ENCODE measurements at places on chromosomes 12 and 14. TPM values are rescaled to one million over a fixed set of nuclear protein-coding genes. Genes with fewer than 3 reads are reported as not detected.
A peak's percentile ranks its signal among the peaks of the same experiment; 100 is the strongest.

DNA sequence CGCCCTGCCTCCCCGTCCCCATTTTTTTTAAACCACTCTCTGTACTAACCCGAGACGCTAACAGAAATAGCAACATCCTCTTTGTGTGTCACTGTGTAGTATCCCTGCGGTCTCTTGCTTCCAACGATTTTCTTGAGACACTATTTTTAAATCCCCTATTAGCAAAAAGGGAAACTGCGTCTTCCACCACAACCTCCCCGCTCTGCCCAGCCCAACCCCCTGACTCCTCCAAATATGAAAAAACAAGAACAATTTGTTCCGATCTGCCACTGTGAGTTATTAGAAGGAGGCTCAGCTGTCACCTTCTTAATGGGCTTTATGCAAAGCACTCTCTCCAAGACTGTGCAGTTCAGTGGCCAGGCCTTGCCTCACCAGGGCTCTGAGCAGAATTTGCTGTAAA lies 76.3 kb downstream of the MAP1LC3B2 start:
- no peak for DNase-seq

- DNase-seq = no peak
These were observed 29.2 kb upstream of the DCN start for GRCh38 chr12:91211866-91212265.

DNA sequence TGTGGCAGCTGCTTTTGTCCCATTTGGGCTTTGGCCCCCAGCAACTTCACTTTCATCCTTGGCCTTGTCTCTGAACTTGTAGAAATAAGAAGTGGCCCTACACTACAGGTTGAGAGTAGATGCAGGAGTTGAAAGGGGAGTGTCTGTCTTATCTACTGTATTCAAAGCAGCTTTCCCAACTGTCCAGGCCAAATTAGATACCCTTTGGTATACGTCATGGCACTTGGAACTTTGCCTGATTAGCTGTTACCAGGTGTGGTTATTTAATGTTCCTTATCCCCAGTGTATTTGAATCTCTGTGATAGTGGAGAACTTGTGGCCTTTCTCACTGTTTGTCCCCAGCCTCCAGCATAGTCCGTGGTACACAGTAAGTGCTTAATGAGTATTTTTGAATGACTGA lies 33.5 kb downstream of the SUDS3 start:
- DNase-seq = no peak

- no peak for DNase-seq
These were observed 54.0 kb downstream of the SLC38A1 start for GRCh38 chr12:46214668-46215436.

GRCh38 chr14:60537663-60538062 lies 28.7 kb downstream of the SIX6 start:
- no peak for DNase-seq

GRCh38 chr14:99157676-99158075 lies 114.3 kb downstream of the BCL11B start:
- no peak for DNase-seq

- no peak for DNase-seq
These were observed 8.1 kb downstream of the BTBD6 start for GRCh38 chr14:105256292-105256960.

DNA sequence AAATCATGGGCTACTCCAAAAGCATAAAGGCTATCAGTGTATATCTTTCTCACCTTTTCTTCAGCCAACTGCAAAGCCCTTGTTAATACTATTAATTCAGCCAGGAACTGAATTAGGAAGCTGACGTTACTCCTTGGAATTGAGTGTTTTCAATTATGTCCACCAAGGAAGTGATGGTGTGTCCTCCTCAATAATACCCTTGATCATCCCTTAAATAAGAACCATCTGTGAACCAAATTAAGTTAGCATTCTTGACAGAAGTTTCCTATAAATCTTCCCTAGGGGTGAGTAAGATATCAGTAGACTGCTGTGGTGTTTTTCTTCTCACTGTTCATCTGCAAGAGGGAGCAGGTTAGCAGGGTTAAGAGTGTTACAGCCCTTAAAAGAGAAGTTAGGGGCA lies 252.3 kb upstream of the AVPR1A start:
- DNase-seq = no peak

DNA sequence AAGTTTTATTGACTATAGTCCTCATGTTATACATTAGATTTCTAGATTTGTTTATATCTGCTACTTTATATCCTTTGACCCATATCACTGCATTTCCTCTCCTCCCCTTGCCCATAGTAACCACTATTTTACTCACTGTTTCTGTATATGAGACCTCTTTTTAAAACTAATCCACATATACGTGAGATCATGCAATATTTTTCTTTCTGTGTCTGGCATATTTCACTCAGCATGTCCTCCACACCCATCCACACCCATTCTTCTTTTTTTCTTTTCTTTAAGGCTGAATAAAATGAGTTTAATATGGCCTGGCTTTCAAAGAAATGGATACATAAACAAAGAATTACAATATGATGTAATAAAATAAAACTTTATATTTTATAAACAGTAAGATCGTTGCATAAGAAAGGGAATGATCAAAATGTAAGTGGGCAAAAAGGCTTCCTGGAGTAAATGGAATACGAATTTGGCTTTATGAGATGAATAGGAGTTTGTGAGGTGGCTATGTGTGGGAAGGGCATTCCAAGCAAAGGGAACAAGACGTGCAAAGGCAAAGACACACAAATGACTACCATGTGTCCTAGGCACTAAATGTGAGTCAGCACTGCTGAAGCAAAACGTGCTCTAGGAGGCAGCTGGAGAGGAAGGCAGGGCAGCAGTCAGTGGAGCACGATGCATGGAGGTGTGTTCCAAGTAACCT lies 53.2 kb upstream of the HIF1A start:
- no peak for DNase-seq

- peak; percentile 85 for DNase-seq
These were observed 63.1 kb downstream of the ARL6IP4 start for GRCh38 chr12:123043536-123044001.

GRCh38 chr12:57874166-57875108 lies 27.9 kb upstream of the CTDSP2 start:
- no peak for DNase-seq

GRCh38 chr12:47824198-47824597 lies 4.5 kb upstream of the HDAC7 start:
- no peak for DNase-seq

DNA sequence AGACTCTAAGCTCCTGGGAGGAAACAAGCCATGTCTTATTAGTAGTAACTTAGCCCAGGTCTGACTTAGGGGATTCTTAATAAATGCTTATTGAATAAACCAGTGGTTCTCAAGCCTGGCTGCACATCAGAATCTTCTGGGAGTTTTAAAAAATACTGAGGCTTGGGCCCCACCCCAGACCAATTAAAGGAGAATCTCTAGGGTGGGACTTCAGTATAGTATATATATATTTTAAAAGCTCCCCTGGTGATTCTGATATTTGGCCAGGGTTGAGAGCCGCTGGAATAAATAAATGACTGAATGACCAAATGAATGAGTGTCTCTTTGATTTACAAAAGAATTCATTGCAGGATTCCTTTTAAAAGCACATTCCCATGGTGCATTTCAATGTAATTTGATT lies 151.5 kb upstream of the GSC start:
- no peak for DNase-seq

DNA sequence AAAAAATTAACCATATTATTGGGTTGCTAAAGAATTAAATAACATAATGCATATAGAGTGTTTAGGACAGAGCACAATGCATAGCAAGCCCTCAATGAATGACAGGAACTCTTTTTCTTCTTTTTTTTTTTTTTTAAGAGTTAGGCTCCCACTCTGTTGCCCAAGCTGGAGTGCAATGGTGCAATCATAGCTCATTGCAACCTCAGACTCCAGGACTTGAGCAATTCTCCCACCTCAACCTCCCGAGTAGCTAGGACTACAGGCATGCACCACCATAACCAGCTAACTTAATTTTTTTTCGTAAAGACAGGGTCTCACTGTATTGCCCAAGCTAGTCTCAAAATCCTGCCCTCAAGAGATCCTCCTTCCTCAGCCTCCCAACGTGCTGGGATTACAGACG lies 20.5 kb upstream of the MTERF2 start:
- DNase-seq = no peak

- DNase-seq = no peak
These were observed 132.7 kb downstream of the SSPN start for GRCh38 chr12:26327975-26328644.

DNA sequence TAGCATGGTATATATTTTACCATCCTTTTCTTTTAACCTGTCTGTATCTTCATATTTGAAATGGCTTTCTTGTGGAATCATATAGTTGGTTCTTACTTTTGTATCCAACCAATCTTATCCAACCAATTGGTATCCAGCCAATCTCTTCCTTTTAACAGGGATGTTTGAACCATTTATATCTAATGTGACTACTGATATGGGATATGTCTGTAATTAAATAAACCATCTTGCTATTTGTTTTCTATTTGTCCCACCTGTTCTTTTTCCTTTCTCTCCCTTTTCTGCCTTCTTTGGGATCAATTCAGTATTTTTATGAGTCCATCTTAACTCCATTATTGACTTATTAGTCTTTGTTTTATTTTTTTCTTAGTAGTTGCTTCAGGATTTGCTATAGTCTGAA lies 30.8 kb upstream of the SNX6 start:
- no peak for DNase-seq

GRCh38 chr12:124403273-124403672 lies 108.4 kb downstream of the RFLNA start:
- peak; percentile 67 for DNase-seq

The AKAP3 gene
- total RNA-seq = 3.4 TPM

The ITGA7 gene
- total RNA-seq = 572 TPM

The GARIN6 gene
- total RNA-seq = not detected

The LUM gene
- 41.7 TPM for total RNA-seq
